ENCODE measurements at places on chromosomes 6 and 20.
A peak's percentile ranks its signal among the peaks of the same experiment; 100 is the strongest.

DNA sequence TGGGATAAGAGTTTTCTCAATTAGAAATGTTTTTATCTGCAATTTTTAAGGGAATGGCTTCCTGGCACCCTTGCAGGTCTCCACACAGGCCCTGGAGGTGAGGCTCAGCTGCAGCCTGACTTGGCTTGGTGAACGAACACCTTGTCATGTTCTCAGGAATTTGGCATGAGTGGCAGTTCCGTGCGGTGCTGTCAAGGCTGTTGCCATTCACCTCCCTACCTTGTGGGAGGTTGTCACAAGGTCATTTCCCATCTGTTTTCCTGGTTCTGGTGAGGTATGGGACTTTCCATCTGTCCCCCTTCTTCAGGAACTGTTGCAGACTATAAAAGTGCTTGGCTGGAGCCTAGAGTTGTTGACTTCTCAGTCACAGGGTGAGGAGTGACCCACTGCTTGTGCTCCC is 82.9 kb downstream of the ELOVL4 start:
- DNase-seq, result no peak

DNA sequence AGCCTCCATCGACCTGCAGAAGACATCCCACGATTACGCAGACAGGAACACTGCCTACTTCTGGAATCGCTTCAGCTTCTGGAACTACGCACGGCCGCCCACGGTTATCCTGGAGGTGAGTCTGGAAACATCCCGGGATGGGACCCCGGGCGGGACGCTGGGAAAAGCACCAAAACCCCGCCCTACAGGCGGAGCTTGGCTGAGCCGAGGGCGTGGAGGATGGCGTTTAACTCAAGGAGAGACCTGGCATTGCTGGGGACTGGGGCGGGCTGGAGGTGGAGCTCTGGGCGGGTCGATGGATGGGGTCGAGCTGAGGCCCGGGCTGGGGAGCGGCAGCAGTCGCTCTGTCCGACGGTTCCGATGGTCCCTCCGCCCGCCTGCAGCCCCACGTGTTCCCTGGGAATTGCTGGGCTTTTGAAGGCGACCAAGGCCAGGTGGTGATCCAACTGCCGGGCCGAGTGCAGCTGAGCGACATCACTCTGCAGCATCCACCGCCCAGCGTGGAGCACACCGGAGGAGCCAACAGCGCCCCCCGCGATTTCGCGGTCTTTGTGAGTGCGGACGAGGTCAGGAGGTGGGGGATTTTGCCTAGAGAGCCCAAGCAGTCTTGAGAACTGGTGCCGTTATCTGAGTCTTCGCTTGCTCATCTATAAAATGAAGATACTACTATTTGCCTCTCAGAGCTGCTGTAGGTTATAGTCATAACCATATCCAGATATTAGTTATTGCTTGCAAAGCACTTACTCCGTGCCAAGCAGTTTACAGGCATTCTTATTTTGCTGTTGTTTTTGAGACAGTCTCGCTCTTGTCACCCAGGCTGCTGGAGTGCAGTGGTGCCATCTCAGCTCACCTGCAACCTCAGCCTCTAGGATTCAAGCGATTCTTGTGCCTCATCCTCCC is 3.8 kb downstream of the SPAG4 start:
- DNase-seq, result peak; percentile 52

GRCh38 chr6:71179249-71179885 is 109.2 kb upstream of the OGFRL1 start:
- no peak for DNase-seq

DNA sequence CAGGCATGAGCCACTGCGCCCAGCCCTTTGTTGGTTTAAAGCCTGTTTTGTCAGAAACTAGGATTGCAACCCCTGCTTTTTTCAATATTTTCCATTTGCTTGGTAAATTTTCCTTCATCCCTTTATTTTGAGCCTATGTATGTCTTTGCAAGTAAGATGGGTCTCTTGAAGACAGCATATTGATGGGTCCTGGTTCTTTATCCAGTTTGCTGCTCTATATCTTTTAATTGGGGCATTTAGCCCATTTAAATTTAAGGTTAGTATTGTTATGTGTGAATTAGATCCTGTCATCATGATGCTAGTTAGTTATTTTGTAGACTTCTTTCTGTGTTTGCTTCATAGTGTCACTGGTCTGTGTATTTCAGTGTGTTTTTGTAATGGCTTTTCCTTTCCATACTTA is 46.8 kb downstream of the ZC2HC1B start:
- DNase-seq, result no peak

GRCh38 chr6:14751645-14752175 is 494.2 kb upstream of the JARID2 start:
- DNase-seq, result no peak

- DNase-seq, result no peak
Measured at GRCh38 chr6:155461556-155461955, 5.9 kb upstream of the NOX3 start.

Measured in activated gamma-delta T cell (primary cell).